Daoy (cell line): ENCODE measurements at places on chromosomes 2 and 18.

- DNase-seq: no peak
Observed at GRCh38 chr2:66236816-66237802, 197.8 kb upstream of the MEIS1 start.

DNA sequence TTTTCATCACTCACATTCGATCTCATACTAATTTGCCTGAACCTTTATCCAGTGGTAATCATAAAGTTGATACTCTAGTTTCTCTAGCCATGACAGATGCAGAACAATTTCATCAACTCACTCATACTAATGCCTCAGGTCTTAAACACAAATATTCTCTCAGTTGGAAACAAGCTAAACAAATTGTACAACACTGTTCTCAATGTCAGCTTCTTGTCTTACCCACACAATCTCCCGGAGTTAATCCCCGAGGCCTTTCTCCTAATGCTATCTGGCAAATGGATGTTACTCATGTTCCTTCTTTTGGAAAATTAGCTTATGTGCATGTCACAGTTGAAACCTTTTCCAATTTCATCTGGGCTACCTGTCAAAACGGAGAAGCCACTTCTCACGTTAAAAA is 11.5 kb upstream of the CNOT11 start:
- no peak for DNase-seq

GRCh38 chr2:100142393-100142792 is at the start of gene AFF3:
AFF3 (minus strand) TSS chr2:100142590; CDS start chr2:100104454, 38,136 bp downstream.
- no peak for DNase-seq

- no peak for DNase-seq
Observed at GRCh38 chr2:127661072-127661649, 14.2 kb downstream of the LIMS2 start.

- no peak for DNase-seq
Observed at GRCh38 chr2:232957657-232958090, 55.4 kb downstream of the NGEF start.

- DNase-seq: no peak
Observed at GRCh38 chr2:237205561-237205971, 119.9 kb downstream of the COPS8 start.

DNA sequence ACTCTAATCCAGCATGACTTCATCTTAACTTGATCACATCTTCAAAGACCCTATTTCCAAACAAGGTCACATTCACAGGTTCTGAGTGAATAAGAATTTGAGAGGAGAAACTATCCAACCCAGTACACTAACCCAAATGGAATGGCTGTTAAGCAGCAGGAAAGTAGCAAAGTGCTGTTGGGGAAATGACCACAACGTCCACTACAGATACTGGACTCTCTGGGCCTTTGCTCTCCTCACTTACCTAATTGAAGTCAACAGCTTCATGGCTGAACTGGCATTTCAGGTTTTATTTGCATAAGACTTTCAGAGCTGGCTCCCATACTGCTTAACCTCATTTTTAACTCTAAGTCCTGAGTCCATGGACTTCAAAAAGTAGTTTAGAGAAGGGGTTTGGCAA is 38.0 kb upstream of the ACVR2A start:
- no peak for DNase-seq

GRCh38 chr2:101330253-101330933 is 21.9 kb upstream of the RNF149 start:
- DNase-seq: no peak

- no peak for DNase-seq
Observed at GRCh38 chr2:217953011-217953481, 49.7 kb downstream of the TNS1 start.

GRCh38 chr2:30684516-30684915 is 122.7 kb downstream of the CAPN13 start:
- DNase-seq: no peak

DNA sequence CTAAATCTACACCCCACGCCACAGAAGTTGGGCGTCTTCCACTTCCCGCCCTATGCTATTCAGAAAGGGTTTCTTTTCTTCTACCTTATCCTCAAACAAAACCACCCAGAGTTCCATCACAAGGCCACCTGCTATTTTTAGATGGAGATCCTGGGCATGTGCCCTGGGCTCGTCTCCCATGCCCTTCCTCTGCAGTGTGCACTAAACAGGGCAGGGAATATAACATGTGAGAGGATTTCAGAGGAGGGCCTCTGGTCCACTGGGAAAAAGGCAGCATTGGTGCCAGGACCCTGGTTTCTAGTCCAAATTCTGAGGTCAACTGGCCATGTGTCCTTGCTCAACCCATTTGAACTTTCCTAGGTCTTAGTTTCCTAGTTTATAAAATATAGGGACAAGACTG is 320.0 kb downstream of the NCKAP5 start:
- DNase-seq: no peak

- DNase-seq: no peak
Observed at GRCh38 chr18:68548904-68549870, 165.7 kb downstream of the TMX3 start.

- DNase-seq: peak; percentile 51
Observed at GRCh38 chr2:3805201-3805939, 102.0 kb downstream of the DCDC2C start.

DNA sequence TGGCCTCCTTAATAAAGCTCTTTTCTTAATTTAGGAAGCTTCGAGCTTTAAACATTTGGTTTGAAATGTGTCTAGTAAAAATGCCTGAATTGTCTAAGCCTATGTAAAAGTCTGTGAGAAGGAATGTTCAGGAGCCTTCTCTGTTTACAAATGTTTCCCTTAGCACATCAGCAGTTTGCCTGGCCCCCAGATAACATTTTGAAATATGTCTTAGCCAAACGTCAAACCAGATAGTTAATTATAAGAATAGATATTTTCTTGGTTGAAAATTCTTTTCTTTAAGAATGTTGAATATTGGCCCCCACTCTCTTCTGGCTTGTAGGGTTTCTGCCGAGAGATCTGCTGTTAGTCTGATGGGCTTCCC is 498.6 kb downstream of the CCDC85A start:
- no peak for DNase-seq

GRCh38 chr18:78814766-78815165 is 164.9 kb upstream of the SALL3 start:
- no peak for DNase-seq

DNA sequence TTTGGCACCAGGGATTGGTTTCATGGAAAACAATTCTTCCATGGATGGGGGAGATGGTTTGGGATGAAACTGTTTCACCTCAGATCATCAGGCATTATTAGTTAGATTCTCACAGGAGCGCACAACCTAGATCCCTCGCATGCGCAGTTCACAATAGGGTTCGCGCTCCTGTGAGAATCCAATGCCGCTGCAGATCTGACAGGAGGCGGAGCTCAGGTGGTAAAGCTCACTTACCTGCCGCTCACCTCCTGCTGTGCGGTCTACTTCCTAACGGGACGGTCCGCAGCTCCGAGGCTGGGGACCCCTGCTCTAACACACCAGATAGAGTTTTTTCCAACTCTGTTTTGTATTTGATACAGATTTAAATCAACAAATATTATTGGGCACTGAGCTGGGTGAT is 286.5 kb downstream of the MTX2 start:
- DNase-seq: no peak

GRCh38 chr2:20556756-20557155 is 94.1 kb downstream of the HS1BP3 start:
- no peak for DNase-seq

DNA sequence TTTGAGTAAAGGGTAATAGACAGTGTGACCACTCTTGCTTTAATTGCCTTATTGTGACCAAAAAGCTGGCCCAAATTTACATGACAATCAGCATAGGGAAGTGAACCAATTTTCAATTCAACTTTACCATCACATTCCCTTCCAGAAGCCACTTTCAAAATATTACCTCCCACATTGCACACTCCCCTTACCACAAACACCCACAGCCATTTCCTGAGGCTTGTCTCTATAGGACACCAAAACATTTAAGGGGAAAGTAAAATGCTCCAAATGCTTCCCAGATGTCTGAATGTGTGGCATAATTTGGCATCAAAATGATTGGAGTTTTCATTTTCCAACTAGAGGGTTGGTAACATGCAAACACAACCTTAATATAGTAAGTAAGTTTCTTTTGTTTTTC is 616.1 kb downstream of the SLC4A3 start:
- peak; percentile 39 for DNase-seq

DNA sequence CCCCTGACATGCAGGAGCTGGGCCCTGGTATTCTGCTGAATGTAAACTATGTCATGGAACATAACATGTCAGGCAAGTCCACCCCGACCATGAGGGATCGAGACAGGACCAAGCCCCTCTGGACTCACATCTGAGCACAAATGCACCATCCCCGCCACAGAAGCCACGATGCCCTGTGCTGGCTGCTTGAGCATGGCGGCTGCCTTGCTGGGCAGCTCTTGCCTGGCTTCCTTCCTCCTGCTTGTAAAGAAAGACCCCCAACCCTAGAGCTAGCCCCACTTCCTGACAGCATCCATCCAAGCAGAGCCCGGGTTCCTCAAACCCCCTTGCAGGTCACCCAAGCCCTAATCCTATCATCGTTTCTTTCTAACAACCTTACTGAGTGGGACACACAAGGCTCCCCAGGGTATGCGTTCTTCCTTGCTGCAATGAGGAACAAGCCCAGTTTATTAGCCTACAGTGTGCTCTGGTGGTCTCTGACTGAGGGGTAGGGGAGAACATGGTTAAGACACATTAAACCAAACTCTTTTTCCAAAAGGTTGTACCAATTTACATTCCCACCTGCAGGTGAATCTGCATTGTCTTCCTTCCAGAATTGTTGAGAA is 26.6 kb downstream of the PTPN18 start:
- DNase-seq: no peak

DNA sequence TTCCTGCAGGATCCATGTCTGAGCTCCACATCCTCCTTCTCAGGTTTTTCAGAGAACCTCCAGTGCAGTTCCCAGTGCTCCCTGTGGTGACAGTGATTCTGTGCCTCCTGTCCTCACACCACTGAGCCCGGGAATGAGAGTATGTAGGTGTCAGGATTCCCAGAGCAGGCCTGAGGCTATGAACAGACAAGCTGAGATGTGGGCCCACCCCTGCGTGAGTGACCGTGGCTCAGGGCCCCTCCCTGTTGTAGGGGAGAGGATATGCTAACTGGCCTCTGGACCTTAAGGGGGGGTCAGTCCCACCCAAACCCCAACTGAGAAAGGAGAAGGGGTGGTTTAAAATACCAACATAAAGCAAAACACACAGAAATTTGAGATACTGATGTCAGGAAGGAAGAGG is 104.8 kb upstream of the RAB12 start:
- no peak for DNase-seq

DNA sequence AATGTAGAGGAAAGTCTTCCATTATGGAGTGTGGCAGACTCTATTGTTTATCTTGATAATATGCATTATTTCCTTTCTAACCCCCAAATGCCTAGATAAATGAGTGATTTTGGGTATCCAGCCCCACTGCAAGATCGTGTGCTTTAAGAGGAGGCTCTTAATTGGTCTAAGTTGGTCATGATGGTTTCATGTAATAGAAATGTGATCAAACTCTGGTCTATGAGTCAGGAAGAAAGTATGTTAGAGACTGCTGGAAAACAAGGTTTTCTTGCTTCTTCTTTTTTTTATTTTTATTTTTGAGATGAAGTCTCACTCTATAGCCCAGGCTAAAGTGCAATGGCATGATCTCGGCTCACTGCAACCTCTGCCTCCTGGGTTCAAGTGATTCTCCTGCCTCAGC is 344.5 kb upstream of the TNP1 start:
- DNase-seq: no peak

DNA sequence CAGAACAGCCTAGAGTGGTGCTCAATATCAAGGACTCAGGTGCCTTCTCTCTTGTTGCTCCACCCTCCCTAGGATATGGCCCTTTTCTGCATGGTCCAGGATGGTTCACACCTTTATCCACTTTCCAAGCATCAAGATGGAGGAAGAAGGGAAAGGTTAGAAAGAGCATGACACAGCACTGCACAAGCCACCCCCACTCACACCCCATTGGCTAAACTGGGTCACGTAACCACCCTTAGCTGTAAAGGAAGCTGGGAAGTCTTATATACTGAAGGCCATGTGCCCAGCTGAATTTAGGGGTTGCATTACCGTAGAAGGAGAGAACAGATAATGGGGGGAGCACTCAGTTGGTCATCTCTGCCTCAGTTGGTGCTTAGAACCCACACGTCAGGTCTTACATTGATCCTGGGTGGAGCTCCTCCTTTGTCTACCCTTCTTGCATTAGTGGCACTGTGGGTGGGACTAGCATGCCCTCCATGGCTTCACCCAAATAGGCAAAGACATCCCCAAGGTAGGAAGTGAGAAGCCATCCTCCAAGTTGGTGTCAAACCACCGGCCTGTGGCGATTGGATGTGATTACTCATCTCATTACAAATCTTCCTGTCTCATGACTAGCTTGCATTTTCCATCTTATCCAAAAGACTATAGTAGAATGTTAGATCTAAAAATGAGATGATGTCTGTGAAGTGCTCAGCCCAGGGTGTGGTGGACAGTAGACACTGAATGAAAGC is 248.5 kb downstream of the HAUS1 start:
- no peak for DNase-seq

DNA sequence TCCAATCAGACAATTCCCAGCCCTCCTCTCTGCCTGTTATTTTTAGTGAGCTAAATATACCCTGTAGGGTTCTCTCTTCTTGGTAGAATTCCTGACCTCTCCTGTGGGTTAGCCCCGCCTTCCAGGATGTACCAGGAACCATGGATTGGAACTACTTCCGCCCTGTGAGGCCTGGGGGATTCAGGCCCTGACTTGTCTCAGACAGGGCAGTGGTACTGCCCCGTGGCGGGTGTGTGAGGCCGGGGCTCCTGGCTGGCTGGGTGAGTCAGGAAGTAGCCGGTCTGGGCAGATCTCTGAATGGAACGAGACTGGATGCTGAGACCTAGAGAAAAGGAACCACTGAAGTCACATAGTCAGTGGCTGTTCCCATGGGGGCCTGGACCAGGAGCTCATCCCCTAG is 50.5 kb downstream of the DYSF start:
- DNase-seq: no peak

GRCh38 chr2:196176142-196176738 is 4.9 kb upstream of the STK17B start:
- no peak for DNase-seq

GRCh38 chr2:111687911-111688310 is 196.1 kb downstream of the ANAPC1 start:
- no peak for DNase-seq

GRCh38 chr18:45910405-45911023 is 56.6 kb downstream of the EPG5 start:
- peak; percentile 41 for DNase-seq

- DNase-seq: peak; percentile 73
Observed at GRCh38 chr2:36404318-36404717, 48.7 kb downstream of the CRIM1 start.
